ENCODE measurements at places on chromosomes 6 and 20.

GRCh38 chr6:36669002-36669401, 9.5 kb upstream of the CDKN1A start:
- no peak for DNase-seq

GRCh38 chr20:20489054-20489453, 121.2 kb downstream of the INSM1 start:
- no peak for DNase-seq

- no peak for DNase-seq
These were observed 150.2 kb downstream of the CDH26 start for GRCh38 chr20:60108397-60108796.

DNA sequence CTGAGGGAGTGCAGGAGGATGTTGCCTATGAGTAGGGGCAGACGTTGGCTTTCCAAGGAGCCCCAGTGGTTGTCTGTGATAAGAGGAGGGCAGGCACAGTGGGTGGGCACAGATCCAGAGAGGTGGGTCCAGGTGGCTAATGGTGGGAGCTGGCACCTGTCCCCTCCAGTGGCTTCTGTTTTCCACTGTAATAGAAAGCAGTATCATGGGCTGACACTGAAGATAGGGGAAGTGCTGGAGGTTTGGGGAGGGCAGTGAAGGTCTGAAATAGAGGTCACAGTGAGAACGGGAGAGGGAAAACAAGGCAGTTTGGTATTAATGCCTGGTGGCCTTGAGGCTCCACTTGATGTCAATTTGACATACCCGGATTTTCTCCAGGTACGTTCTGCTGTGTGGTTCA, 10.5 kb upstream of the TXNDC5 start:
- DNase-seq, result no peak

DNA sequence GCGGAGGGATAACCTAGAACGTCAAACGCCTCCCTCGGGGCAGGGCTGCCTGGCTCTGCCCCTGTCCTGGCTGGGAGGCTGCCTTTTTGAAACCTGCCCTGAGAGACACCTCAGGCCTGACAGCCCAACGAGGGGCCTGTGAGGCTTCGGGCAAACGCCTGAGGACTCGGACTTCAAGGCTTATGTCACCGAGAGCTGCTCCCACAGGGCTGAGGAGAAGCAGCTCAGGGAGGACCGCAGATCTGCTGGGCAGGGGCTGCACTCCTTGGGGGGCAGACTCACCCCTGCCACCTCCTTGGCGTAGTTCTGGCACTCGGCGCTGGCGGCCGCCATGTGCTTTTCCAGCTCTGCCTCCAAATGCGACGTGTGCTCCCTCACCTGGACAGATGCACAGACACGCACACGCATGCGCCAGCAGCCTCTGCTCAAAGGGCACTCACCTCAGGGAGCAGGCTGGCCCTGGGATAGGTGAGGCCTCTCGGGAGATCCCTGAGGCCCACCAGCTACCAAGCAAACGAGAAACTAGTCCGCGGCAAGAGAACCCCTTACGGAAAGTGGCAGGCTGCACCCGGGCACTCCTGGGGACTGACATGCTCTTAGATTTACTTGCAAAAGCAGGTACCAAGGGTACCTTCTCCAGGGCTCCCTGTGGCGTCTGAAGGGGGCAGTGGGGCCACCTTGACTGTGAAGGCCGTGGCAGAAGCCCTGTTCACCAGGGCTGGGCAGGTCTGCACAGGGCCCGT, 49.6 kb downstream of the DSTN start:
- no peak for DNase-seq

DNA sequence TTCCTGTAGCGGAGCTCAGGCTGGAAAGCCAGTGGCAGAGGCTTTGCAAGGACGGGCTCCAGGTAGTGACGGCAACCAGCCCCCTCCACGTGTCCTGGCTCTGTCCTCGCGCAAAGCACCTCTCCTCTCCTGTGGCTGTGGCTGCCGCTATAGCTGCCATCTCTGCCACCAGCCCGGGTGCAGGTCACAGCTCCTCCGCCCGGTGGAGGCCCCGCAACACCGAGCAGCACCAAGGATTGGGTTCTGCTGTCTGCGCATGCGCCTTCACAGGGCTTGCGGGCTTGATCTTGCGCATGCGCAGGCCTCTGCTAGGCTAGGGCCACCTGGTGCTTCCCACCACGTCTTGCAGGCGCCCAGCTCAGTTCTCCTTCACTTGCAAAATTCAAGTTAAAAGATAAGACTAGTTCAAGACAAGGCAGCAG, 625.4 kb downstream of the QKI start:
- no peak for DNase-seq

DNA sequence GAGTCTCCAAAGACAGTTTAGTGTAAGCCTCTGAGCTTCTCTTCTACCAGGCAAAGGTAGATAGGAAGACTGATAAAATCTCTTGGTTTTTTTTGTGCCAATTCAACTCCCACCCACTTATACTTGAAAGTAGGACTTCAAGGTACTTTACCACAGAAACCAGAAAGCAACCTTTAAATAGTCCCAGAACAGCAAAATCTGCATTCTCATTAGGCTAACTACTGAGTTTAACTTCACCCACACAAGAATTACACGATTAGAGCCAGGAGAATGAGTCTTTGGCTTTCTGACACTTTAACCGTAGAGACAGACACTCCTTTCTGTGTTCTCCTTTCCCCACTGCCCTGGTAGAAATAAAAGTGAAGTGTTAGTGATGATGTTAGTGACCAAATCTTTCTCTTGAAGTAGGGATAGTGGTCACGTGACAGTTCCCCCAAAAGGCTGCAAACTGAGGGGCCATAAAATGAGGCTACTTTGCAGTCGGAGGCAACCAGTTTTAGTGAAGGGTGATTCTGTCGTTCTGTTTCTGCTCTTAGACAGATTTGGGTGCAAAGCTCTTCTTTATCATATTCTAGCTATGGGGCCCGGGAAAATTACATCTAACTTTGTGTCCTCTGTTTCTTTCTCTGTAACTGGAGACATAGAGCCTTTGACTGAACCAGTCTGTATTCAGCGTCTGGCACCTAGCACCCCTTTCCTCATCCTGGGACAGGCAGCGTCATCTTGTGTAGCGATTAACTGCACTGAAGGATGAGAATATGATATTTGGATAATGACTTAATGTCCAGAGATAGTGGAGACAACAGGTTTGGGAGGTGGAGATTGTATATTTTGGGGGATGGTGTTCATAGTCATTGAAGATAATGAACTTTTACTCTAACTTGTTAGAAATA, 206.4 kb upstream of the CITED2 start:
- no peak for DNase-seq

GRCh38 chr6:131023834-131024504, 39.1 kb downstream of the EPB41L2 start:
- no peak for DNase-seq

DNA sequence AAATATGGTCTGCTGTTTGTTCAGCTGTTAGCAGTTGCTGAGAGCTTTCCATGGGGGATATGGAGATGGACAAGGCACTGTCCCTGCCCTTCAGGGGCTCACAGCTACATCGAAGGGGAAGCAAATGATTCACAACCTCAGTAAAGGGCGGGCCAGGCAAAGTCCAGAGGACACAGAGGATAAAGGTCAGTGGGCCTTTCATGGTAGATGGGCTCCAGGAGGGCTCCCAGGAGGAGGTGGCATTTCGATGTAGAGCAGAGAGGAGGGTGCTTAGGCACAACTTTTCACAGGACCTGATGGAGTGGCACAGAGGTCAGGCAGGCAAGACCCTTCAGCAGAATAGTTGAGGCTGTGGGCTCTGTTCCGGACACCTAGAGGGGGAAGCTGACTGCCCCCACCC, 15.2 kb upstream of the MLN start:
- no peak for DNase-seq

GRCh38 chr6:106520711-106521401, 108.4 kb downstream of the RTN4IP1 start:
- DNase-seq, result no peak

DNA sequence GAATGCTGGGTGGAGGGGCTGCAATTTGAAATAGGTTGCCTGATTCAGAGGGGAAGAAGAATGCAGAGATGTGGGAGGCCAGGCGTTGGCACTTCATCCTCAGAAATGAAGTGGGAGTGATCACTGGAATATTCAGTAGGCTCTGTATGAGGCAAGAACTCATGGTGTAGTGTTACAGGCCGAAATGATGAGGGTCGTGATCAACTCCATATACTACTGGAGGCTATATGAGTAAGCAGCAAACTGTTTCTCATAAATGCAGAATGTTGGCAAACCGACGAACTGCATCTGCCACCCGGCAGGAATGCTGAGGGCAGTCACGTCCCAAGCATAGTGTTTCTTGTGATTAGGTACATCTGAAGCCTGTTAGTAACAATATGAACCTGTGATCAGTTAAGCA, 12.7 kb downstream of the KCNS1 start:
- DNase-seq, result peak; percentile 19

Data from GM23338 (cell line).